Lung microvascular endothelial cell (primary cell): ENCODE measurements at places on chromosomes 5 and 9.

DNA sequence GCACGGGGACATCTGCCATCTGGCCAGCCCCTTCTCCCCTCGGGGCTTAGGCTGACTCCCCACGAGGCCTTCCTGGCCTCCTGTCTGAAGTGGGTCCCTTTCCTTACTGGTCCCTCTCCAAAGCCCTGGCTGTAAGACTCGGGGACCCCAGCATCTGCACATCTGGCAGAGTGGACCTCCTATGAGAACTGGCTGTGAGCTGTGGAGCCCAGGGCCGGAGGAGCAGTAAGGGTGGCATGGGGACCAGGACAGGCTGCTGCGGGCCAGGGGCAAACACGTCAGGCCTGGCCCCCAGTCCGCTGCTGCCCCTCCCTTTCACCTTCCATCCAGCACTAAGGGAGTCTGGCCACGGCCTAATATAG is 33.8 kb downstream of the EXOC3 start:
- DNase-seq: no peak

- DNase-seq: no peak
Measured at GRCh38 chr5:132407970-132408369, 38.5 kb downstream of the SLC22A5 start.

GRCh38 chr5:172110921-172111851 is 76.8 kb downstream of the STK10 start:
- peak; percentile 37 for DNase-seq

DNA sequence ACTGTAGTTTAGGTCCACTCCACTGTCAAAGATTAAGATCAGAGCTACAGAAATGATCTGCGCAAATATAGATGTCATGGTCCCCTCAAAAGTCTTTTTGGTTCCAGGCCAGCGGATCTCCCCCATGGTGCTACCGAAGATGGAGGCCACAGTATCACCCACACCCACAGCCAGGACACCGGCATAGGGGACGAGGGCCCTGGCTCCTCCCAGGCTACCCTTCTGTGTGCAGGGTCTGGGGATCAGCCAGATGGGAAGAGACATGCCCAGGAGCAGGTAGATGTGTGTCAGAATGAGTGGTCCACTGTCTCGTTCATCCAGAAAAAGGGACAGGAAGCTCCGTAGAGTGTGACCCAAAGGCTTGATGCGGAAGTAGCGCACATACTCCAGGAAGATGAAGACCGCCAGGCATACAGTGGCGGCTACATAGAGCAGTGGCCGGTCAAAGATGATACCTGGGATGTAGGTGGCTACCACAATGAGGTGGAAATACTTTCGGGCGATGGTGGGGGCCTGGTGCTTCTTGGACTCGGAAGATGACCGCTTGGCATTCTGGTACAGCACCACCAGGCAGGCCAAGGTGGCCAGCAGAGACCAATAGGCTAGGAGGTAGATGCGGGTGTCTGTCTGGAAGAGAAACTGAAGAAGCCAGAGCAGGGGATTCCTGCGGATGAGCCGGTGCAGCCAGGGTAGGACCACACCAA is 1.5 kb downstream of the DOLK start:
- no peak for DNase-seq
